ENCODE measurements at places on chromosomes 3 and 15. TPM values are rescaled to one million over a fixed set of nuclear protein-coding genes. Genes with fewer than 3 reads are reported as not detected.

Gene IGSF11
- 0.18 TPM for total RNA-seq

Gene ADAMTSL3
- not detected for total RNA-seq

Gene ROPN1
- not detected for total RNA-seq

DNA sequence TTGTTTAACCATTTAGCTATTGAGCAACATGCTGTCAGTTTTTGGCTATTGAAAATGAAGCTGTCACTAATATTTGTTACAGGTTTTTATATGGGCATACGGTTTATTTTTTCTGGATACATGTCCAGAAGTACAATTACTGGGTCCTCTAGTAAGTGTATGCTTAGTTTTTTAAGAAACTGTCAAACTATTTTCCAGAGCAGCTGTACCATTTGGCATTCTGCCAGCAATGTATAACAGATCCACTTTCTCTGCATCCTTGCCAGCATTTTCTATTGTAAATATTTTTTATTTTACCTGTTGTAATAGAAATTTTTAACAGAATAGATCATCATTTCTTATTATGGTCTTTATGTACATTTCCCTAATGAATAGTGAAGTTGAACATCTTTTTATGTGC is 658.8 kb downstream of the EDEM1 start:
- DNase-seq: no peak
- H3K4me3 ChIP-seq: no peak overlapping the region
- no peak overlapping the region for H3K27ac ChIP-seq
- H3K27me3 ChIP-seq: no peaks in the 10 kb centered on the region

DNA sequence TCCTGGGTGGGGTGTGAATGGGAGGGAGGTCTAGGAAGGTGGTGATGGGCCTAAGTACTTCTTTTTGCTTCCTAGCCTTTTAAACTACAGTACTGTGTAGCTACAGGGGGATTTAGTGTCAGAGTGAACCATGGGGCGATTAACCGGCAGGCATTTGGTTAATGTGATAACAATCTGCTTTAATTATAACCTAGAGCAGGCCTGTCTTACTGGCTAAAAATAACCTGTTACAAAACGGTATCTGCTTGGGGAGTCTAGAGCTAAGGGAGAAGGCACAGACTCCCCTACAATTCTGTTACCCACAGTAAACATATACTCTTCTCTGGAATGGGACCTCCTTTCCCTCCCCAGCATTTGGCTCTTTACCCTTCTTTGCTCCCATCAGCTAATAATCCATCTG is 85.4 kb downstream of the RBPMS2 start:
- H3K27ac ChIP-seq: no peak overlapping the region
- H3K36me3 ChIP-seq: peaks cover 32% of the 10 kb centered on the region
- H3K27me3 ChIP-seq: no peaks in the 10 kb centered on the region
- no peak overlapping the region for H3K4me3 ChIP-seq

Gene FEZF2
- total RNA-seq: not detected

- H3K27me3 ChIP-seq: peaks cover 11% of the 10 kb centered on the region
- H3K27ac ChIP-seq: no peak overlapping the region
- H3K36me3 ChIP-seq: peaks cover 6% of the 10 kb centered on the region
- no peak for DNase-seq
- H3K4me1 ChIP-seq: peaks cover 41% of the 10 kb centered on the region
These were observed 8.6 kb downstream of the ILDR1 start for GRCh38 chr3:122013448-122013925.

Gene TMCO5A
- total RNA-seq: not detected

DNA sequence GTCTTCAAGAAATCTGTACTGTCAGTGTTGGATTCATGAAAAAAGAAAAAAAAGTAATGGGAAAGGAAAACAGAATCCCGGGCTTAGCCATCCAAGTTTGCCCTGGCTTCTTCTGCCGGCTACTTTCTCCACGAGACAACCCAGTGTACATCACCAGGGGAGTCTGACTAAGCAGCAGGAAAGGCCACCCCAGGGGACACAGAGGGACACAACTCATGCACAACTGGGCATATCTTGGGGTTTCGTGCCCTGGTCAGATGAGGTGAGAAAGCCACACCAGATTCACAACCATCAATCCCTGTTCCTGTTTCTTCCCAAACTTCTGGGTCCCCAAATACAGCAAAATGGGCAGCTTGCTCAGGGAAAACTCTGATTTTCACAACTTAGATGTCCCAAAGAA is 33.2 kb downstream of the ADAMTS17 start:
- H3K36me3 ChIP-seq: no peaks in the 10 kb centered on the region
- H3K27me3 ChIP-seq: no peaks in the 10 kb centered on the region
- H3K4me1 ChIP-seq: no peaks in the 10 kb centered on the region

DNA sequence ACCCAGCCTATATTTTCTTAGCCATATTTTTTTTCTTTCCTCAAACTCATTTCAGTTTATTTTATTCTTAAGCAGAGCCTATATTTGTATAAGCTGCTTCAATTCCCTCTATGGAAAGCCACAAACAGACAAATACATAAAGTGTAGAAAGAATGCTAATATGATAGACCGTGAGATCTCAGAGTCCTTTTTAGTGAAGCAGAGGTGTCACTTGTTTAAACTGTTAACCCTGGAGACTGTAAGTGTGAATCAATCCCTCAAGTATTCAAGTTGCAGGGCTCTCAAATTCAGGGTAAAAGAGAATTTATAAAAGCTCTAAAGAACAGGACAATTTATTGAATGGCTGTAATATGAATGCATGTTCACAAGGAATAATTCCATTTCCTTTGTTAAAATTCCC is 72.2 kb upstream of the BHLHE40 start:
- no peak overlapping the region for H3K4me3 ChIP-seq
- peaks cover 14% of the 10 kb centered on the region for H3K36me3 ChIP-seq
- H3K4me1 ChIP-seq: peaks cover 85% of the 10 kb centered on the region
- H3K27ac ChIP-seq: peak overlapping the region; percentile 94
- no peak for DNase-seq

Gene THAP10
- not detected for total RNA-seq

- H3K36me3 ChIP-seq: no peaks in the 10 kb centered on the region
- H3K27ac ChIP-seq: no peak overlapping the region
- no peak for DNase-seq
- no peaks in the 10 kb centered on the region for H3K4me1 ChIP-seq
These were observed 53.5 kb downstream of the ZPLD1 start for GRCh38 chr3:102488331-102488730.

- H3K27me3 ChIP-seq: peaks cover 2% of the 10 kb centered on the region
- peaks cover 20% of the 10 kb centered on the region for H3K36me3 ChIP-seq
These were observed 41.7 kb upstream of the B3GNT5 start for GRCh38 chr3:183211352-183211751.

All from activated T-helper 1 cell treated with anti-CD3 and anti-CD28 coated beads, Interleukin-12 subunit alpha, Interleukin-12 subunit beta, Interleukin-2, Interleukin-4 antibody, amounts not matched to agents 30 ng/mL and 10 ng/mL and 1 ng/mL, durations not matched to agents 14 hours and 24 hours and 36 hours (primary cell).